Thyroid gland (tissue), 4 donors: ENCODE measurements at places on chromosomes 5 and 9. TPM values are rescaled to one million over a fixed set of nuclear protein-coding genes. Genes with fewer than 3 reads are reported as not detected.

- DNase-seq: peak; percentile 75
Observed at GRCh38 chr5:132821791-132822190, 8.7 kb downstream of the SHROOM1 start.

- DNase-seq: no peak
Observed at GRCh38 chr9:90515510-90515909, 127.1 kb downstream of the DIRAS2 start.

DNA sequence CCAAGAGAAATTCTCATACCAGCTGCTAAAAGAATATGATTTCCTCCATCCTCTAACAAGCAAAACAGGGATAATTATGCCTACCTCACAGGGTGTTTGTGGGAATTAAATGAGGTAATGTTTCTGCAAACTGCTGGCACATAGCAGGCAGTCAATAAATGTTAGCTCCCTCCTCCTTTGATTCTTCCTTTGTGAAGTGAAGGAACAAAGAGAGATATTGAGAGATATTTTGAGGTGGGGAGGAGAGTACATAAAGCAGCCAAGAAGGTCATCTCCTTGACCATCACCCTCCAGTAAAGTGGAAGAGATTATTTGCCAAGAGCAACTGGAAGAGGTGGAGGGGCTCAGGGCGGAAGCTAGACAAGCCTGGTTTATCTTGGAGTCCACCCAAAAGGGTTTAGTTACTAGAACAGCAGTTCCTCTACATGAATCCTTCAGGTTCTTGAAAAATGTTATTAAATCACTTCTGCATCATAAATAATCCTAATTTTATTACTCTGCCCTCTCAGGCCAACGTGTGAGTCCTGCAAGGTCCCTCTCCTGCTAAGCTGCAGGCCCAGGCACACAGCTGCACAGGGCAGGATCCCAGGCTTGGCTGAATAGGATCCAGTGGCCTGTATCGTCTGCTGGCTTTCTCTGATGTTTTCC, 35.0 kb upstream of the TLE1 start:
- no peak for DNase-seq

Gene TUT7
- total RNA-seq: 34.9 TPM

Gene TIMD4
- total RNA-seq: 2.8 TPM

- no peak for DNase-seq
Observed at GRCh38 chr5:175159956-175160355, 284.0 kb downstream of the DRD1 start.

DNA sequence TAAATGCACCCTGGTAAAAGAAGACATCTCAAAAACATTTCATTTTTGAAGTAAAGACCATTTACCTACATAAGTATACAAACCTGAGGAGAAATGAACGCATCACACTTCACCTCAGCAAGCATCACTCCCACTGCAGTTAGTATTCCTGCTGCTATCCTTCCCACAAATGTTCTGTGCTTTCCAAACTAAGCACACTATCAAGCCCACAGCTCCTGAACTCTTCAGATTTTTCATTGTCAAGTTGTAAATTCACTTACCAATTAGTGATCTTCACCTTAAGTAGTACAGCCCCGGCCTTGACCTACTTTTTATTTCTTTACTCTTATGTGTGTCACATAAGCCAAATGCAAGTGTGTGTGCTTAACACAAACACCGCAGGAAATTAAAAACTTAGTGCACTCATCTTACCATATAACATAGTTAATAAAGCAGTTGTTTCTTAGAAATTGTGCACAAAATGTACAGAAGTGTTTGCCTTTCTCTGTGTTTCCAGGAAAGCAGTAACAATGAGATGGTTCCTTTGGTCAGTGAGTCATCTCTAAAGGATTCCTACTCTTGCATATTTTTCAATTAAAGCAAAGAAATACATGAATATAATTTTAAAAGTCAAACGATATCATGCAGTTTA, 169.4 kb downstream of the APBA1 start:
- no peak for DNase-seq

- DNase-seq: no peak
Observed at GRCh38 chr9:121906074-121906870, 186.8 kb downstream of the TTLL11 start.

- no peak for DNase-seq
Observed at GRCh38 chr9:131409458-131409992, 15.6 kb downstream of the PRRC2B start.

GRCh38 chr9:13787234-13787833, 507.8 kb upstream of the MPDZ start:
- DNase-seq: peak; percentile 10

GRCh38 chr5:151870820-151871219, 53.8 kb downstream of the GLRA1 start:
- no peak for DNase-seq

GRCh38 chr5:159442206-159442850, 112.0 kb upstream of the IL12B start:
- DNase-seq: no peak

- DNase-seq: no peak
Observed at GRCh38 chr5:179599973-179600372, 23.5 kb downstream of the HNRNPH1 start.

DNA sequence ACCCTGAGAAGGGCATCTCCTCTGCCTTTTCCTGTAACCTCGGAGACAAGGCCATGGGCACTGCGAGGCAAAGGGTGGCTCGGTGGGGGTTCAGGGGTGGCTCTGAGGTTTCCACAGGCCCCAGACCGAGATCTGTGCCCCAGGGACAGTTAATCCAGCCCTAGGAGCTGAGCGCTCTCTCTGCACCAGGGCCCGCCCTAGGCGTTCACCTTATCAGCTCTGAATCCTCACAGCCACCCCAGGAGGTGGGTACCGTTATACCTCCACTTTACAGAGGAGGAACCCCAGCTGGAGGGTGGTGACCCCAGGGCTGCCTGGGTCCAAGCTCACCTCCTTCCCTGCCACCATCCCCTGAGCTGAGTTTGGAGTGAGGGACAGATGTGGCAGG, 2.3 kb upstream of the ENG start:
- DNase-seq: no peak

GRCh38 chr5:74378464-74378863, 262.1 kb downstream of the ENC1 start:
- no peak for DNase-seq

DNA sequence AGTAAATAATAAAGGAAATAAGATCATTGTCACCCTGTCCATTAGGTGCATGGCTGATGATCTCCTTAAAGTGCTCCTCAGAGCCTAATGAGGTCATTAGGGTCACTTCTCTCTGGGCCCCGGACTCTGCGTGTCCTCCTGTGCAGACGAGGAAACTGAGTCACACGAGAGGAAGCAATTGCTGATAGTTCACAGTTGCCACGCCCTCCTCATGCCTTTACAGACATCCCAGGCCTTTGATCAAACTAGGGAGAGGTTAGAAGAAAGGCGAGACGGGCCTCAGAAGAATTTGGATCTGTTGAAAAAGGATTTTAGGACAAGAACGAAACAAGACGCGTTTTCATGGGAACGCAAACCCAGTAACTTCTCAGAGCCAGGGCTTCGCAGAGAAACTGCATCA, 32.0 kb upstream of the MSX2 start:
- DNase-seq: no peak

Gene BTNL9
- total RNA-seq: 43.5 TPM
